ENCODE measurements at places on chromosomes 7 and 10.

DNA sequence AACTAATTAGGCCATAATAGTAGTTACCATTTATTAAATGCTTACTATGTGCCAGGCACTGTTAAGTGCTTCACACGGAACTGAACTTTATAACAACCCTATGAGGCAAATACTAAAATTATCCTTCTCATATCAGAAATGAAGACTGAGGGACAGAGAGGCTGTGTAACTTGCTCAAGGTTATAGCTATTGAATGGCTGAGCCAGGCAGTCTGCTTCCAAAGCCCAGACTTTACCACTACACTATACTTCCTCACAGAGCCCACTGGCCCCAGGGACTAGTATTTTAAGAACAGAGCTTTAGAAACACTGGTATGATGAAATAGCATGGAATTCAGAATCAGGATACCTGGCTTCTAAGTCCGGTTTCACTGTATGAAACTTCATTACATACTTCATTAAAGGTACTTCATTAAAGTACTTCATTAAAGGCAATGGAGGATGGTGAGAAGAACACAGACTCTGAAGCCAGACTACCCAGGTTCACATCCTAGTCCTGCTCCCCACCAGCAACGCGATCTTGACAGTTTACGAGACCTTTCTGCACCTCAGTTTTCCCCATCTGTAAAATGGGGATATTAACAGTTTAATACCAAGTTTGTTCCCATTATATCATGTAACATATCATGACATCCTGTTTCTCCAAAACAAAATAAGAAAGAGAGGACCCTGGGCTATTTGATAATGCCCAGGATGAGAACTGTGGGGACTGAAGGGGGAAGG lies 19.6 kb downstream of the ANXA11 start:
- DNase-seq, result no peak

DNA sequence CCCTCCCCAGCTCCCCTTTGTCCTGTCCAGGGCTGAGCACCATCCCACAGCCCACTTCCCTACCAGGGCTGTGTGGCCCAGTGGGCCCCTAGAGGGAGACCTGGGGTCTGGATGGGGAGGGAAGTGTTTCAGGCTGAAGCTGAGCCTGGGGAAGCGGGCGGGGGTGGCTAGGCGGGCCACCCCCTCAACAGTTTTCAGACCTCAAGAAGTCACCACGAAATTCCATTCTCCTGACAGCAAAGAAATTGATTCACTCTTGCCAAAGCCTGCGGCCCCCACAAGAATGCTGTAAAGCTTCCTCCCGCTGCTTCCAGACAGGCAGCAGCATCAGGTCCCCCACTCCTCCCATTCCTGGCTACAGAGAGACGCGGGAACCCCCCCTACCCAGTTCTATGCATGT lies 2.5 kb upstream of the LFNG start:
- DNase-seq, result no peak

DNA sequence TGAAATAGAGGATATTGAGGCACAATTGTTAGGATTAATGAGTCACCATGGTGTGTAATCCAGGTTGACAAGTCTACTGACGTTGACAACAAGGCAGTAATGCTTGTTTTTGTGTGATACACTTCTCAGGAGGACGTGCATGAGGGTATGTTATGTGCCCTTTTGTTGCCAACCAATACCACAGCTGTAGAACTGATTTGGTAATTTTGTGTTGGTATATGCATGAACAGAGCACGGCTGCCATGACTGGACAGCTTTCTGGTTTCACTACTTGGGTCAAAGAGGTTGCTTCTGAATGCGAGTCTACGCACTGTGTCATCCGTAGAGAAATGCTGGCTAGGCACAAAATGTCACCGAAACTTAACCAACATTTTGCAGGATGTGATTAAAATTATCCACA lies 32.9 kb downstream of the PHTF2 start:
- DNase-seq, result no peak

DNA sequence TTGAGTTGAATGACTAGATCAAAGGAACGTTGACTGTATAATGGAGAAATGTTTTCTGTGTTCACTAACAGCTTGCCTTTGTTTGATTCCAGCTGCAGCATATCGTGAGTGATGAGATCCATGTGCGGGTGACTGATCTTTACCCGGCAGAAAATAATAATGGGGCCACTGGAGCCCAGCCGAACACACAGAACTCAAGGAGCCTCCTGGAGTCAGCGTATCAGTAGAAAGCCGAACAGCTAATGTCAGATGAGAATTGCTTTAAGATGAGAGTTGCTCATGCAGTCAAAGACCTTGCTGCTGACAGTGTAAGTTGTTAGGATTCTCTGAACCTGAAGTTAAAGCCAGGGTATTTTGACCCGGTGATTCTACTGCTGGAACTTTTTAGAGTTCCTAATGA lies 34.3 kb upstream of the MTPAP start:
- DNase-seq, result no peak

All from stimulated activated CD8-positive, alpha-beta memory T cell treated with anti-CD3 and anti-CD28 coated beads, Interleukin-7, amount 100 ng/mL, for 24 hours (primary cell).